ENCODE measurements at places on chromosomes 16 and 17.
A peak's percentile ranks its signal among the peaks of the same experiment; 100 is the strongest.

GRCh38 chr16:23755484-23755809 lies 621 bp downstream of the CHP2 start:
- no peak overlapping the region for H3K4me3 ChIP-seq
- DNase-seq = no peak
- H3K27ac ChIP-seq = no peak overlapping the region
- H3K36me3 ChIP-seq = no peaks in the 10 kb centered on the region
- H3K4me1 ChIP-seq = no peaks in the 10 kb centered on the region

DNA sequence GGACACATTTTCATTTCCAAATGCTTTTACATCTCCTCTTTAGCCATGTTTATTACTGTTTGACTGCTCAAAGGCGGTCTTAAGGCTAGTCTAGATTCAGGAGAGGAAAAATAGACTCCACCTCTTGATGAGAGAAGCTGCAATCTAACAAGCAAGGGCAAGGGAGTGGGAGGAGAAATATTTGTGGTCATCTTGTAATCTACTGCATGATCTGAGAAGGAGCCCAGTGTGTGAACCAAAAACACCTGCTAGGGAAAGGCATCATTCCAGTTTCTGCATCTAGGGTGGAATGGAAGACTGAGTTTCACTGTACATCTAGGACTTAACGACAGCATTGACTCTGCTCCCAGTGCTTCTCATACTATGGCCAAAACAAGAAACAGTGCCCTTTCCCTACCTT lies 232.2 kb upstream of the HS3ST3A1 start:
- no peaks in the 10 kb centered on the region for H3K4me1 ChIP-seq
- peaks cover 3% of the 10 kb centered on the region for H3K36me3 ChIP-seq
- no peak overlapping the region for H3K27ac ChIP-seq
- no peaks in the 10 kb centered on the region for H3K27me3 ChIP-seq
- H3K4me3 ChIP-seq = no peak overlapping the region

DNA sequence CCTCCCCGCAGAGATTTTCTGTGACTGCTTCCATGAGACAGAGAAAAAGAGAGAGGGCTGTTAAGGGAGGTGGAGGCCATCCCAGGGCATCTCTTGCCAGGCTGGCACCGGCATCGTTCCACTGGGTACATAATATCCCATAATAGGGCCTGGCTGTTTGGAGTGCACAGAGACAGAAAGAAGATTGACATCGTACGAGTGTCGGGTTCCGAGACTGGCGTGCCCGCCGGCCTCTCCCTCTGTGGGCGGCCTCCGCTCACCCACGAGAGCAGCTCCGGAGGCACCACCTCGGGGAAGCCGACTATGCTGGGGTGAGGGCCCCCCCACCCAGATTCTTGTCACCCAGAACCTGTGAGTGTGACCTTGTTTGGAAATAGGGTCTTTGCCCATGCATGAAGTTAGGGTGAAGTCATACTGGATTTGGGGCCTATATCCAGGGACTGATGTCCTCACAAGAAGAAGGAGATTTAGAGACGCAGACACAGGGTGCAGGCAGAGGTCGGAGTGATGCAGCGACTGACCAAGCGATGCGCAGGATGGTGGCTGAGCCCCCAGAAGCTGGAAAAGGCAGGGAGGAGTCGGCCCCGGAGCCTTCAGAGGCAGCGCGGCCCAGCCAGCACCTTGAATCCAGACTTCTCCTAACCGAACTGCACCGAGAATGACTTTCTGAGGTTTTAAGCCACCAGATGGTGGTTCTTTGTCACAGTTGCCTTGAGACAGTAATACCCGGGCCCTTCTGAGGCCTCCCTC lies 101.8 kb upstream of the CIBAR2 start:
- no peaks in the 10 kb centered on the region for H3K27me3 ChIP-seq
- H3K36me3 ChIP-seq = no peaks in the 10 kb centered on the region
- no peak overlapping the region for H3K4me3 ChIP-seq
- no peak overlapping the region for H3K27ac ChIP-seq

GRCh38 chr17:48488548-48489106 lies 42.2 kb downstream of the HOXB1 start:
- no peaks in the 10 kb centered on the region for H3K36me3 ChIP-seq
- H3K27ac ChIP-seq = no peak overlapping the region
- H3K4me3 ChIP-seq = no peak overlapping the region
- DNase-seq = no peak

- DNase-seq = no peak
- H3K36me3 ChIP-seq = no peaks in the 10 kb centered on the region
- no peak overlapping the region for H3K27ac ChIP-seq
- H3K4me3 ChIP-seq = no peak overlapping the region
- peaks cover 15% of the 10 kb centered on the region for H3K4me1 ChIP-seq
Observed at GRCh38 chr17:1625581-1625980, 3.1 kb downstream of the SLC43A2 start.

GRCh38 chr17:13598353-13599167 lies 3.2 kb downstream of the HS3ST3A1 start:
- DNase-seq = no peak
- H3K36me3 ChIP-seq = no peaks in the 10 kb centered on the region
- no peak overlapping the region for H3K4me3 ChIP-seq
- peaks cover 70% of the 10 kb centered on the region for H3K27me3 ChIP-seq
- H3K27ac ChIP-seq = no peak overlapping the region

- peaks cover 7% of the 10 kb centered on the region for H3K4me1 ChIP-seq
- no peak overlapping the region for H3K4me3 ChIP-seq
- no peak overlapping the region for H3K27ac ChIP-seq
- peaks cover 6% of the 10 kb centered on the region for H3K36me3 ChIP-seq
Observed at GRCh38 chr17:48283411-48283810, 146.6 kb downstream of the SKAP1 start.

DNA sequence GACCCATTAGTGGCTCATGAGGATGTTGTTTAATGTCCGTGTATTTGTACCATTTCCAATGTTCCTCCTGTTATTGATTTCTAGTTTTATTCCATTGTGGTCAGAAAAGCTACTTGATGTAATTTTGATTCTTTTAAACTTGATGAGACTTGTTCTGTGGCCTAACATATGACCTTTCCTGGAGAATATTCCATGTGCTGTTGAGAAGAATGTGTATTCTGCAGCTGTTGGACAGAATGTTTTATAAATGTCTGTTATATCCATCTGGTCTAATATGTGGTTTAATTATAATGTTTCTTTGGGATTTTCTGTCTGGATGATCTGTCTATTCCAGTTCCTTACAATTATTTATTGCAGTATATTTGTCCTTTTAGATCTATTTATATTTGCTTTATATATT lies 2.9 kb upstream of the ABCA10 start:
- peaks cover 4% of the 10 kb centered on the region for H3K4me1 ChIP-seq
- H3K27me3 ChIP-seq = no peaks in the 10 kb centered on the region
- H3K27ac ChIP-seq = no peak overlapping the region
- peaks cover 3% of the 10 kb centered on the region for H3K36me3 ChIP-seq
- DNase-seq = no peak

- H3K4me3 ChIP-seq = no peak overlapping the region
- peaks cover 8% of the 10 kb centered on the region for H3K27me3 ChIP-seq
- DNase-seq = peak; percentile 54
- H3K27ac ChIP-seq = no peak overlapping the region
Observed at GRCh38 chr17:4968486-4969046, 949 bp upstream of the SPAG7 start.

DNA sequence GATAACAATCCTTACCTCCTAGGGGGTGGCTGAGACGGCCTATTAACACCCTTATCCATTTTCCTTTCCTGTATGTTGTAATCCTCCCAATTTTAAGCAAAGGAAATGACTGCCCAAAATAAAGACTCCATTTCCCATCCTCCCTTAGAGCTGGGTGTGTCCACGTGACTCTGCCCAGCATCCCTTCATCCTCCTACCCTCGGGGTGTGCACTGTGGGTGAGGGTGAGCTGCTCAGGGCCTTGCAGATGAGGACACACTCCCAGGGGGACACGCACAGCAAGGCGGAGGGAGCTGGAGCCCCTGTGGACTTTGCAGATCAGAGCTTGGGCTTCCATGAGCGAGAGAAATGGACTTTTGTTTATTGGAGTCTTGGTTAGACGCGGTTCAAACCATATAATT lies 186.8 kb downstream of the IRF8 start:
- no peaks in the 10 kb centered on the region for H3K36me3 ChIP-seq
- peak overlapping the region; percentile 50 for H3K27ac ChIP-seq
- no peak for DNase-seq
- H3K27me3 ChIP-seq = peaks cover 10% of the 10 kb centered on the region
- peaks cover 7% of the 10 kb centered on the region for H3K4me1 ChIP-seq

- H3K36me3 ChIP-seq = peaks cover 19% of the 10 kb centered on the region
- H3K27me3 ChIP-seq = no peaks in the 10 kb centered on the region
- H3K4me1 ChIP-seq = peaks cover 4% of the 10 kb centered on the region
- DNase-seq = peak; percentile 33
- no peak overlapping the region for H3K4me3 ChIP-seq
Observed at GRCh38 chr17:1532836-1533602, 16.6 kb upstream of the INPP5K start.

DNA sequence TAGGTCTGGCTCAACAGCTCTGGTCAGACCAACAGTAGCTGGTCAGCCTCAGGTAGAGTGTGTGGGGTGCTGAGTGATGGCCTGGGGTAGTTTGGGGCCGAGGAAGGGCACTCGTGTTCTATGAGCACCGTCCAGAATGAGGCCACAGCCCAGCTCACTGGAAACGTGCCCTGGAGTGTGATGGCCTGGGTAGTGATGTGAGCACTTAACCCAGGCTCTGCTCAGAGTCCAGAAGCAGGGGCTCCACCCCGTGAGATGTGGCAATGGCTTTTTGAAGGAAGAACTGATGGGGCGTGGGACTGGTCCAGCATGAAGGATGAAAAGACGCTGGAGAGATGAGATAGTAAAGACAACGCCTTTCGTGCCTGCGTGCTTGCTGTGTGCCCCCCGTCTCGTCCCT lies 35.3 kb downstream of the NTN1 start:
- no peak overlapping the region for H3K4me3 ChIP-seq
- H3K4me1 ChIP-seq = no peaks in the 10 kb centered on the region
- no peak for DNase-seq
- no peaks in the 10 kb centered on the region for H3K36me3 ChIP-seq
- no peak overlapping the region for H3K27ac ChIP-seq
- H3K27me3 ChIP-seq = no peaks in the 10 kb centered on the region

DNA sequence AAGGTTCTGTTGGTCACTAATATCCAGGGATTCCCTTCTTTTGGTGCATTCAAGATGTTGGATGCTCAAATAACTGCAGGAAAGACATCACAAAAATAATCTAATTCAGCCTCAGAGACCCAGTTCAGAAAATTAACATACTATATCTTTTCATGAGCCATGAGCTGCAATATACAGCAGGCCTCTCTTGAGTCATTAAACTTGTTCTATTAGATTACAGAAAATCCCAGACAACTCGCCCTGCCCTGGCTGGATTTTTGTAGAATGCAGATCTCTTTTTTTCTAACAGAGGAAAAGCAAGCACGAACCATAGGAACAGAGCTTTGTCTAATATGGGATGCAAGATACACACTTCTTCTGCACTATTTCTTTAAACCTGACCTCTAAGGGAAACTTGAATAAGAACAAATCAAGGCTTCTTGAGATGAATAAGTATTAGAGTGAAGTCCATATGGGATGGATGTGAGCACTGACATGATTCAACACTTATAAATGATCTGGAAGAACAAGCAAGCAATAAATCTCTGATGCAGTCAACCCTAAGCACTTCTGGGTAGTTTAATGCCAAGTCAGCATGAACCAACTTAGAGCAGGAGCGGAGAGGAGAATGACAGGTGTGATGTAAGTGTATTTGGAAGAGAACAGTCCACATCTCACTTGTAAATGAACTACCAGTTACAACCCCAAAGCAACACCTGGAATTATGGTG lies 70.7 kb upstream of the GNAO1 start:
- H3K27ac ChIP-seq = no peak overlapping the region
- peaks cover 42% of the 10 kb centered on the region for H3K27me3 ChIP-seq
- no peak for DNase-seq
- no peak overlapping the region for H3K4me3 ChIP-seq

GRCh38 chr17:51860954-51861561 lies 297.5 kb downstream of the CA10 start:
- no peak for DNase-seq
- peaks cover 6% of the 10 kb centered on the region for H3K27me3 ChIP-seq
- H3K27ac ChIP-seq = no peak overlapping the region
- no peaks in the 10 kb centered on the region for H3K36me3 ChIP-seq
- no peaks in the 10 kb centered on the region for H3K4me1 ChIP-seq

DNA sequence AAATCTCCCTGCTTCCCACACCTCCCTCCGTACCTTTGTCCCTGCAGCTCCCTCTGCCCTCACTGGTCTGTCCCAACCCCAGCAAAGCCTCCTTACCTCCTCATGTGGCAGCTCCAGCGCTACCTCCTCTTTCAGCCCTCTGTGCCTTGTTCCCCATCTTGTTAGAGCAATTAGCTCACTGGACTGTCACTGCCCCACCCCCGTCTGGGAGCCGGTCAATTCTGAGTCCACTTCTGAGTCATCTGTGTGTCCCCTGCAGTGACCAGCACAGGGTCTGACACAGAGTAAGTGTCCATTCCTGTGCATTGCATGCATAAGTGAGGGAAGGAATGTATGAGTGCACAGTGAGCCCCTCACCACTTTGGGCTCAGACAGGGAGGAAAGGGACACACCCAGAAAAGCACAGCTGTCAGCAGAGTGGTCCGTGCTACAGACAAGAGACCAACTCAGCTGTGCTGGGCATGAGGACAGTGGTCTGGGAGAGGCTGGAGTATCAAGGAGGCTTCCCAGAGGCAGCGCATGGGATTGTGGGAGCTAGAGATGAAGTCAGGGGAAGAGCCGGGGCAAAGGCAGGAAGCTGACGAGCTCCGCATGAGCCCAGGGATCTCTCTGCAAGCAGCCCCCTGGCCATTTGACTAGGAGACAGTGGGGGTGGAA lies 45.9 kb downstream of the PITPNM3 start:
- no peaks in the 10 kb centered on the region for H3K36me3 ChIP-seq
- DNase-seq = no peak
- no peaks in the 10 kb centered on the region for H3K27me3 ChIP-seq

GRCh38 chr16:31695667-31696066 lies 168.0 kb downstream of the AHSP start:
- H3K27me3 ChIP-seq = no peaks in the 10 kb centered on the region
- H3K4me1 ChIP-seq = peaks cover 11% of the 10 kb centered on the region
- H3K27ac ChIP-seq = no peak overlapping the region
- peak; percentile 32 for DNase-seq

- H3K4me3 ChIP-seq = peak within 1 kb of the TSS; percentile 89
- H3K27ac ChIP-seq = peak within 1 kb of the TSS; percentile 91
- H3K36me3 ChIP-seq = peaks cover 5% of the 10 kb centered on the region
- peak; percentile 98 for DNase-seq
- peaks cover 12% of the 10 kb centered on the region for H3K4me1 ChIP-seq
Observed at GRCh38 chr17:11997147-11997971, at the start of gene ZNF18. ZNF18 (minus strand) TSS chr17:11997475; CDS start chr17:11992829, 4,646 bp downstream.

DNA sequence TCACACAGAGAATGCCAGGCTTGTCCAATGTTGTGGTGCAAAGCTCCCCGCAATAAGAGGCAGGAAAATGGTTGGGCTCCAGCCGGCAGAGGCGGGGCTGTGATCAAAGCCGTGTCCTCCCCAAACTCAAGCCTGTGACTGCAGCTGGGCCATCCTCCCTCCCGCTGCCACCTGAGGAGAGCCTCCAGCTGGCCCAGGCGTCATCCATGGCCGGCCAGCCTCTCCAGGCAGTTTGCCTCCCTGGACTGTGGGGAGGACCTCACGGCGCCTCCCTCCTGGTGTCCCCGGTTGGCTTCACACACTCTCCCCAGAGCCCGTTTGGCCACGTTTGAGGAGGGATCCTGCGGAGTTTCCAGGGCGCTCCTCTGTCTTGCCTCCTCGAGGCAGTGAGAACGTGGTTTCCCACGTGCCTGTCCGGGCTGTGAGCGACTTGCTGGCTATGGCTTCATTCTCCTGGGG lies 134.1 kb downstream of the IRF8 start:
- no peaks in the 10 kb centered on the region for H3K4me1 ChIP-seq
- H3K27ac ChIP-seq = no peak overlapping the region
- H3K4me3 ChIP-seq = no peak overlapping the region
- no peak for DNase-seq
- H3K27me3 ChIP-seq = peaks cover 13% of the 10 kb centered on the region

Data from activated naive CD8-positive, alpha-beta T cell treated with anti-CD3 and anti-CD28 coated beads for 36 hours (primary cell).